ENCODE measurements at places on chromosomes 5 and 9.
A peak's percentile ranks its signal among the peaks of the same experiment; 100 is the strongest.

GRCh38 chr9:132287256-132287760, 67.5 kb downstream of the SETX start:
- no peak for DNase-seq

GRCh38 chr5:141319202-141319601, 1.4 kb downstream of the TAF7 start:
- DNase-seq: no peak

- no peak for DNase-seq
These were observed 94.6 kb upstream of the TXNDC8 start for GRCh38 chr9:110432253-110432652.

- no peak for DNase-seq
These were observed 138.4 kb upstream of the SLIT3 start for GRCh38 chr5:169439362-169439761.

GRCh38 chr5:149127394-149127955, 13.8 kb upstream of the ABLIM3 start:
- no peak for DNase-seq

DNA sequence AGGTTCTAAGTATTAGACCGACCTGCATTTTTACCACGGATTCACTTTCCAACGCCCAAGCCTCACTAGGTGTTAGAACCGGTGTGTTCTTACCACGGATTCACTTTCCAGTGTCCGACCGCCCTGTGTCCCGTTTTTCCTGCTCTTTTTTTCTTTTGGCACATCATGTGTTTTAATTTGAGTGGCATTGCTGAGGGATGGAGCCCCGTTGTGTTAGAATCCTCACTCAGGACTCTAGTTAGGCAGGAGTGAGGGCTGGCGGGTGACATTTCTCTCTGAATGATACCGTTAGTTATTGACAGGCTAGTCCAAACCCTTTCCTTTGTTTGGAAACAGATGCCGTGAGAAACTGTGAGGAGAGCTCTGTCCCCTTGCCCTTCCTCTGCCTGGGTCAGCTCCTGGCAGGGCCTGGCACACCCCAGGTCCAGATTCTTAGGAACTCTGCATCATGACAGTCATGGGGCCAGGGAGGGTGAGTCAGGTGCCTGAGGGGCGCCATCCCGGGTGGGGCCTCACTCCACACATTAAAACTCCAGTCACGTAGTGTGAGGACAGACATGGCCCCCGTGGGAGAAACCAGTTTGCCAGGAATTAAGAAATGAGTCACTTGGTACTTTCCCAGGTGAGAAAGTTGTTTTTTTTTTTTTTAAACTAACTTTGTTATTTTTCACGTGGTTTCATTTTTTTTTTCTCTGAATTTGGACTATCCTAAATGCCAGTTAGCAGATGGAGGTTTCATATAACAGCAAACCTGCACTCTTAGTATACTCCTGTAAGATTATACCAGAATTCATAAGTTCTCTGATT, 15.8 kb downstream of the EXOC3 start:
- DNase-seq: peak; percentile 53

DNA sequence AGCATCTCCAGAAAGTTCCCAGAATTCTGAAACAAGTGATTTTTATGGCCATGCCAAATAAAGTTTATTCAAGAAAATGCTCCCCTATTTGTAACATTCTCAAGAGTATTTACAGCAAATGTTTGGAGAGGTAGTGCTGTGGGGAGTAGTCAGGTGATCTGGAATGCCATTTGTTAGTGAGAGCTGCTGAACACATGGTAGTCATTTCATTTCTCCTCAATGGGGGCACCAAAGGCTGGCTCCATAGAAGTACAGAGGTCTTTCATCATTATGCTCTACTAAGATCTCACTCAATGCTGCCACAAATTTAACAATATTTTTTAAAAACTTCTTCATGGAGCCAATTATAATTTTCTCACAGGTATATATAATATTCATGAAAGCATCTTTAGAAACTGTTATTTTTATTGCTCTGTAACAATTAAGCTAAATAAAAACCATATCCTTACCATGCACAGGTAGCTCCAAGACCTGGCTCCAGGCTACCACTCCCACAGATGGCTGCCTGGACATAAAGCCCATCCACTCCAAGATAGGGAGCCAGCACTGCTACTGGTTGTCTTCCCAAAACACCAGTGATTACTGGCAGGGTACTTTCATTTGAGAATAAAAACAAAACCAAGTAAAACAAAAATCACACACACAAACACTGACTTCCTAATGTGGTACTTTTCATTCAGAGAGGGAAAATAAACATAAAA, 200.8 kb downstream of the PLK2 start:
- DNase-seq: no peak

GRCh38 chr5:94376672-94377345, 241.6 kb downstream of the KIAA0825 start:
- no peak for DNase-seq

GRCh38 chr5:151255621-151256286, 2.8 kb downstream of the GM2A start:
- no peak for DNase-seq

DNA sequence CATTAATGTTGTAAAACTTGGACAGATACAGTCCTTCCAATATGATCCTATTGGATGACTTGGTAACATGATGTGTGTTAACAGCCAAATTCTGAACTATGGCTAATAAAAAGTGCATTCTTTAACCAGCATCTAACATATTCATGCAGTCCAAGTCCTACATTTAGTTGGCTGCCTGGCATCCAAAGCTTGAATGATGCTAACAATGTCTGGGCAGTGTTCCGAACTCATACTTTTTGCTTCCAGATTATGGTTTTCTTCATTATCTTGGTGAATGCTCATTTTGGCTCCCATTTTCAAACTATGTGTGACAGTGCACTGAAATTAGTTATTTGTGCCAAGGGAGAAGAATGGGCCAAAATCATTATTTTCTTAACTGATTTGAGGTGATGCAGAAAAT, 2.8 kb downstream of the FAM174A start:
- no peak for DNase-seq

DNA sequence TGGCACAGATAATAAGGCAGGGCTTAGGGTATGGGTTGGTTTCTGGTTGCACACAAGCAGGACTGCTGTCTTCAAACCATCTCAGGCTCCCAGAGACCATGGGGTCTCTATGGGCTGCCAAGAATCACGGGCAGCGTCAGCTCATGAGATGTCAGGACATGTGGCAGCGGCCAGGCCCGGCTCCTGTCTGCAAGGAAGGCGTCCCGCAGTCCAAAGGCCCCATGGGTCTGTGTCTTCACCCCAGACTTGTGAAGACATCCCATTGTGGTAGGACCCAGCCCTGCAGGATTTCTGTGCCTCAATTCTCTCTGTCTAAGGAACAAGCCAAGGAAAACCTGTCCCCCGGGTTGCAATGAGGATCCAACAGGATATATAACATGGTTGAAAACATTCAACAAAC, 32.6 kb downstream of the IPPK start:
- no peak for DNase-seq

DNA sequence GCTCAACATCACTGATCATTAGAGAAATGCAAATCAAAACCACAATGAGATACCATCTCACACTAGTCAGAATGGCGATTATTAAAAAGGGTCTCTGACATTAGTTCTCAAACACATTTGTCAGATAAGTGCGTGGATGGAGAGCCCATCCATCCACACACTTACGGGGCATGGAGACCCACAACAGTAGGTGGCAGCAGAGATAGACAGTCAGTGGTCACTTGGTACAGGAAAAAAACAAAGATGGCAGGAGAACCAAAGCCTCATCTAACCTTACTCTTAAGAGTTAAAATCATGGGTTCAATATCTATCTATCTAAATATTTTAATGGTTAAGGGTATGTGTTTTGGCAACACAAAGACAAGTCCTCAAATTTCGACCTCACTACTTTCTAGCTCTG, 1378.7 kb upstream of the C9orf72 start:
- DNase-seq: no peak

- DNase-seq: no peak
These were observed 162.2 kb downstream of the OXCT1 start for GRCh38 chr5:41707853-41708603.

DNA sequence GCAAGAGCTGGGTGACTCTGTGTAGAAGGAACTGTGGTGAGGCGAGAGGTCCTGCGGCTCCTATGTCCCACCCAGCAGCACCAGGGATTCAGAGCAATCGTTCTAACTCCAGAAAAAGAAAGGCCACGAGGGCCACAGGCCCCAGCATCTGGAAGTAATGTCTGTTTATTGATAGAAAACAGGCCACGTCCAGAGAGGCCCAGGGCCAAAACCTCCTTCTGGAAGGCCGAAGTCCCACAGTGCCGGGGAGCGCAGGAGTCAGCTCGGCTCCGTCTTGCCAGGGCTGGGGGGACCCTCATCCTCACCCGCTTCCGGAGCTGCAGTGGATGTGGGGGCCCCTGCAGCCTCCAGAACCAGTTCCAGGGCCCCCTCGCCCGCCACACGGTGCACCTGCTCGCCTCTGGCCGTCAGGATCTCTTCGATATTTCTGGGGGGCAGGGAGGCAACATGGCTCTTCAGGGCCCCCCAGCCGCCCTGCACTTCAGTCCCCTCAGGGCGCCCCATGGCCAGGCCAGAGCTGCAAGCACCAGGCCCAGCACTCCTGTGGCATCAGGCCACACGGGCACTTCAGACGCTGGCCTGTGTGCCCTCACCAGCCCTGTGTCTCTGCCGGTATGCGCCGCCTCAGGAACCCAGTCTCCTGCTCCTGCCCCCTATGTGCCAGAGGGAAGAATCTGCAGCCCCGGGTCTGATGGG, 1.6 kb downstream of the DNLZ start:
- DNase-seq: no peak

- no peak for DNase-seq
These were observed 36.4 kb downstream of the ATPSCKMT start for GRCh38 chr5:10213316-10213715.

DNA sequence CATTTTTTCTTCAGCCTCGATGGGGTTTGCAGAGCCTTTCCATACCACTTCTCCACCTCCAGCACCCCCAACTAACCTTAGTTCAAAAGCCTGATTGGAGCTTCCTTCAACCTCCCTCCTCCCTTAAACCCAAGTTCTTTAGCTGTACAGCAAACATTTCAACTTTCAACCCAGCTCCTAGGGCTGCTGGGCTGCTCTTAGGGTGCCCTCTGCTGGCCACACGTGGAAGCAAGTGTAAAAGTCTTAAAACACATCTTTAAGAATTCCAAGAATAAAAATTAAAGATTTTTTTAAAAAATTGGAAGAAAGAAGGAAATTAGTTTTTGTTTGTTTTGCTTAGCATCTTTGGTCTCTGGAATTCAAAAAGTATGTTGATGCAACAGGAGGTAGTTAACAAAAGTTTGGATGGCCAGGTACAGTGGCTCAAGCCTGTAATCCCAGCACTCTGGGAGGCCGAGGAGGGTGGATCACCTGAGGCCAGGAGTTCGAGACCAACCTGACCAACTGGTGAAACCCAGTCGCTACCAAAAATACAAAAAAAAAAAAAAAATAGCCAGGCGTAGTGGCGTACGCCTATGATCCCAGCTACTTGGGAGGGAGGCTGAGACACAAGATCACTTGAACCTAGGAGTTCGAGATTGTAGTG, 15.5 kb upstream of the HSD17B3 start:
- DNase-seq: peak; percentile 17

GRCh38 chr5:118211606-118212005, 776.7 kb downstream of the DTWD2 start:
- DNase-seq: no peak

GRCh38 chr5:77852514-77853352, 76.6 kb upstream of the TBCA start:
- DNase-seq: peak; percentile 21

DNA sequence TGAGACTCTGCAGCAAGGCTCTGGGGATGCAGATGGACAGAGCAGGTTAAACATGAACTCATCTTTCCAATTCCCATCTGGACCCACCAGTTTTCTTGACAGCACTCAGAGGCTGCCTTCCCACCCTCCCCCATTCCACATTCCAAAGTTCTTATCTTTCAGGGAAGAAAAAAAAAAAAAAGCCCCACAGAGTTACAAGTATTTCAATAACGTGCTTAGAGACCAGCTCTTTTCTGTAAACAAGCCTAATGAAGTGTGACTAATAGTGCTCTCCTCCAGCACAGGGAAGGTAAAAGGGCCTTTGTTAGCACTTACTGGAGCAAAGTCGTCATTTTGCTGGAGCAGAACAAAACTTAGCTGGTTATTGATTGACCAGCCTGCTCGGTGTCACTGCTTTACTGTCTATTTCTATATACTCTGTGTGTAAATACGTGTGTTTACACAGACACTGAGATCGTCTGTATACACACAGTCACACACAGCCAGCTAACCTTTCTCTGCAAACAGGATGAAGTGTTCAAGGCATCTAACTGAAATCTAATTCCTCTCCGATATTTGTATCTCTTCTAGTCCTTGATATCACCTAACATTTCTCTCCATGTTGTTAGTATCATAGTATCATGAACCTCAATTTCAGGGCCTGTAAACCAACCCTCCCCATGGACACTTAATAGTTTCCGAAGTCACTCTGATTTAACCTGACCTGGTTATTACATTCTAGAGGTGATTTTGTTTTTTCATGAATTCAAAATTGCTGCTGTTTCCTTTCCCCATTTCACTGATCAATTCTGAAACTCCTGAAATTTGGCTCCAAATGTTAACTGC, 84.9 kb downstream of the ZNF608 start:
- DNase-seq: no peak

DNA sequence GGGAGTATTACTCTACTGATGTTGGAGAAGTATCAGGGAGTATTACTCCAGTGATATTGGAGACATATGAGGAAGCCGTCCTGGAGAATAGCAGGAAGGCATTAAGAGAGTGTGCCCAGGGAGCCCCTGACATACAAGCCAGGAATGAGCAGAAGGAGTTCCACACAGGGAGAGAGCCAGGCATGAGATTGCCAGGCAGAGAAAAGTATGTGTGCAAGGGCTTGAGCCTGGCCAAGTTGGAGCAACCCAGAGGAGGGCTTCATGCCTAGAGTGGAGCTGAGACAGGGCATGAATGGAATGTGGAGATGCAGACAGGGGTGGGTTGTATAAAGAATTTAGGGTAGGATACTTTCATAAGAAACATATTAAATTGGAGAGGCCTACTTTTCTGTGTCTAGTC, 213.8 kb downstream of the ADCY2 start:
- DNase-seq: no peak

GRCh38 chr9:137970098-137970497, 92.5 kb downstream of the CACNA1B start:
- DNase-seq: no peak

DNA sequence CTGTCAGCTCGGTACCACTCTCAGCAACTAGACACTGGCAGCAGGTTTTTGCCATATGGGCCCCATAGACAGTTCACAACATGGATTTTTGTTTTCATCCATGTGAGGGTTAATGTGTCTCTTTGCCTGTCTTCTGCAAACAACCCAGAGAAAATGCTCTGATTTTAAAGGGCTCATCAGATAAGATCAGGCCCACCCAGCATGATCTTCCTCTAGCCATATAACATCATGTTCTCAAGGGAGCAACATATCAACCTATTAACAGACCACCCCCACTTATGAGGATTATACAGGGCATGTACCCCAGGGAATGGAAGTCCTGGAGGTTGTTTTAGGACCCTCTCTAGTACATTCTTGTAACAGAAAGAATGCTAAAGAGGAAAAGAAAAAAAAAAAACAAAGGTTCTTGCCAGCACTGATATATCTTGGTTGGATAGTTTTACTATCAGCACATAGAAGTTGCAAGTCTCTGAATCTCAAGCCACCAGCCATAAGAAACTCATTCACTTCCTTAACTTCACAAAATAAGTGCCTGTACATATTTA, 1015.1 kb downstream of the TLE4 start:
- no peak for DNase-seq
